ENCODE measurements at places on chromosomes 4 and X.

- DNase-seq: no peak
These were observed 264.8 kb upstream of the IGFBP7 start for GRCh38 chr4:57374866-57375595.

DNA sequence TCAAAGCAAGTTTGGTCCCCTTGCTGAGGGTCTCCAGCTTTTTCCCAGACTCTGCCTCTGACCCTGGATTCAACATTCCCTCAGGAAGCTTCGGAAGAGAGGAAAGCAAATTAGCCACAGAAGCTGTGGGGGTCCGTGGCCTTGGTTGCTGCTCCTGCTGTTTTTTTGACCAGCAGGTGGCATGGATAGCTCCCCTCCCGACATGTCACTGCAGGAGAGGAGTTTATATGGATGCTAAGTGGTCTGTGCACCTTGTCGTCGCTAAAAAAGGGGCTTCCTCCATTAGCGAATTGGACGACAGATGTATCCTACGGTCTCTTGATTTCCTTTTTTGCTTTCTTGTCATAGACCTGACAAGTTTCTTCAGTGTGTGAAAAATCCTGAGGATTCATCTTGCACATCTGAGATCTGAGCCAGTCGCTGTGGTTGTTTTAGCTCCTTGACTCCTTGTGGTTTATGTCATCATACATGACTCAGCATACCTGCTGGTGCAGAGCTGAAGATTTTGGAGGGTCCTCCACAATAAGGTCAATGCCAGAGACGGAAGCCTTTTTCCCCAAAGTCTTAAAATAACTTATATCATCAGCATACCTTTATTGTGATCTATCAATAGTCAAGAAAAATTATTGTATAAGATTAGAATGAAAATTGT, 70.2 kb downstream of the CD38 start:
- no peak for DNase-seq

GRCh38 chr4:142354794-142355420, 491.2 kb downstream of the INPP4B start:
- no peak for DNase-seq

DNA sequence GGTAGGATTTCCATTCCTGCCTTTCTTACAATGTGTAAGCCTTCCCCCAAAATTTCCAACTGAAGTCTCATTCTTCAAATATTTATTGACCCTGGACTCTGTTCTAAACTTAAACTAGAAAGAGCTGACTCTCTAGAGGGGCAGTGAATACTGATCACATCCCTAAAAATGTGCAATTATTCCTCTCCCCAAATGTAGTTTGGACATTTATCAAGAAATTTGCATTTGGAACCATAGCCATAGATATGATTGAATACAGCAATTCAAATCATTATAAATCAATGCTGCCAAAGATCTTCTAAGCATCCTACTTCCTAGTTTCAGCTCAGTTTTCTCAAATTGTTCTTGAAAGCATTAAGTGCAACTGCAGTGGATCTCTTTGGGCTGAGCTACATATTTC, 525.7 kb downstream of the RAB28 start:
- DNase-seq: no peak

- DNase-seq: no peak
These were observed 81.5 kb upstream of the BCOR start for GRCh38 chrX:40179283-40179682.

- DNase-seq: no peak
These were observed 38.2 kb upstream of the UXT start for GRCh38 chrX:47697181-47697580.

GRCh38 chr4:125433453-125433852, 118.7 kb downstream of the FAT4 start:
- no peak for DNase-seq

- DNase-seq: no peak
These were observed 4.0 kb upstream of the ITM2A start for GRCh38 chrX:79371101-79371500.

GRCh38 chrX:68113837-68114572, 319.3 kb downstream of the OPHN1 start:
- no peak for DNase-seq

GRCh38 chrX:147803948-147804347, 107.8 kb upstream of the FMR1 start:
- DNase-seq: no peak

DNA sequence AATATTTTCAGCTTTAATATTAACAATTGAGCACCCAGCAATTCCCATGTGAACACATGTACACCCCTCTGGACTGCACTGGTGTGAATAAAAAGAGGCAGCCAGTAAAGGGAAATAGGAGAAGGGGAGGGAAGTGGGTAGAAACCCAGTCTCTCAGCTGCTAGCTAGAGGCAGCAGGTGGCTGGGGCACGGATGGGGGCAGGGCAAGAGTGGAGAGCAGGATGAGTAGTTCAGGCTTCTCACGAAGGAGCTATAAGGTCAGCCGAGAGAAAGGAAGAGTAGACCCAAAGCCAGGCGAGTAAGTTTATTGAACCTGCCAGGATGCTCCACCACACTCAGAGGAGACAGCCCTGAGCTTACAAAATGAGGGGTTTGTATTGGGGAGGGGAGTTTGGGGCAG, 184.8 kb upstream of the MTMR8 start:
- DNase-seq: no peak

GRCh38 chr4:108637856-108638255, 12.5 kb upstream of the OSTC start:
- no peak for DNase-seq

GRCh38 chrX:46713672-46714490, 45.0 kb downstream of the SLC9A7 start:
- DNase-seq: no peak

DNA sequence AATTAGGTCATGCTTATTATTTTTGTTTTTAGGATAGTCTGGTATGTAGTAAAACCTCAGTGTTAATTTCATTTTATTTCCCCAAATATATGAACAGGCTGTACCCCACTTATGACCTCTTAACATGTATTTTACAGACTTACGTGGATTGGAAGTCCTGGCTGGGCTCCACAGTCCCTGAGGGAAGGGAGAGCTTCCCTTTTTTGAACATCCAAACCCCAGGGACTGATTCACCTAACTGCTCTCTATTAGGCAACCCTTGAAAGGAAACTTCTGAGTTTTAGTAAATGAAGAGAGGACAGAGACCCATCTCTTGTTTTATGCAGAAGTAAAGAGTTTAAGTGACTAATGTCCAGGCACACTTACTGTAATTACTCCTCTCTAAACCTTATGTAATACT, 233.1 kb upstream of the SPRY1 start:
- no peak for DNase-seq

GRCh38 chr4:171676555-171677215, 136.5 kb upstream of the GALNTL6 start:
- no peak for DNase-seq

DNA sequence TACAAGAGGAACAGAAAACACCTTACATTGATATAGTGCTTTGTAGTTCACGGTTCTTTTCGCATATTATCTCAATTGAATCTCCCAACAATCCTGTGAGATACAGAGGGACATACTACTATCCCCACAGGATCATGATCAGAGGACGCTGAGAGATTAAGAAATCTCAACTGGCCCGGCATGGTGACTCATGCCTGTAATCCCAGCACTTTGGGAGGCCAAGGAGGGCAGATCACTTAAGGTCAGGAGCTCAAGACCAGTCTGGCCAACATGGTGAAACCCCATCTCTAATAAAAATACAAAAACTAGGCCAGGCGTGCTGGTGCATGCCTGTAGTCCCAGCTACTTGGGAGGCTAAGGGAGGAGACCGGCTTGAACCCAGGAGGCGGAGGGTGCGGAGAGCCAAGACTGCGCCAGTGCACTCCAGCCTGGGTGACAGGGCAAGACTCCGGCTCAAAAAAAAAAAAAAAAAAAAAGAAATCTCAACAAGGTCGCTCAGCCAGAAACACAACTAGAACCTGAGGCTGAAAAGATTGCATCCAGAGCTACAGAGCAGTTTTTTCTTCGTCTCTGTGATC, 7.4 kb downstream of the APOO start:
- DNase-seq: no peak

- DNase-seq: no peak
These were observed 355.9 kb upstream of the PITX2 start for GRCh38 chr4:110978761-110979160.

GRCh38 chr4:20723019-20723418, 22.8 kb downstream of the PACRGL start:
- no peak for DNase-seq

- DNase-seq: no peak
These were observed 95.7 kb downstream of the CPZ start for GRCh38 chr4:8688041-8688907.

DNA sequence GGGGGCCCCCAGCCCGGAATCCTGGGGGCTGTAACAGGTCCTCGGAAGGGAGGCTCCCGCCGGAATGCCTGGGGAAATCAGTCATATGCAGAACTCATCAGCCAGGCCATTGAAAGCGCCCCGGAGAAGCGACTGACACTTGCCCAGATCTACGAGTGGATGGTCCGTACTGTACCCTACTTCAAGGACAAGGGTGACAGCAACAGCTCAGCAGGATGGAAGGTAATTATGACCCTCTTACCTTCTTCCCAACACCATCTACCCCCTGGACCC, 1.0 kb downstream of the FOXO4 start:
- no peak for DNase-seq

- DNase-seq: no peak
These were observed 39.3 kb upstream of the LPAR4 start for GRCh38 chrX:78708262-78708661.

DNA sequence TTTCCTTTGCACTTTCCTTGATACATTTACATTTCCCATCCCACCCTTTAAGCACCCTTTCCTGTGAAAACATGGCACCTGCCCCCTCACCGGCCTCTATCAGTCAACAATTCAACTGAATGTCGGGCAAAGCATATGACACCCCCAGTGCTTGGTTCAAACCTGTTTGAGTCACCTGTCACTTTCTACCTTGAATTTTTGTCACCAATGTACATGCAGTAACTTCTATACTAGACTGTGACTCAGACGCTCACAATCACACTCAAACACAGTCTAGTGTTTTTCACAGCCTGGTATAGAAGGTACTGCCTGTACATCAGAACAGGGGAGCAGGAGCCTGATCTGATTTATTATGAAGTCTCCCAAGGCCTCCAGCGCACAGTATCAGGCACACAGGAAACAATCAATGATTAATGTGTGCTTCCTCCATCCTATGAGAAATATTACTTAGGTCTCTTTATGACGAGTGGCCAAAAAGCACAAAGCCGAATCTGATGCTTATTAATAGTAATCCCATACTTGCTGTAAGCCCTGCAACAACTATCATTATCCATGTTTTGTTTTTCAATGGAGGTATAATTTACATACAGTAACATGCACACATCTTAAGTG, 49.2 kb upstream of the FAM9C start:
- DNase-seq: no peak

DNA sequence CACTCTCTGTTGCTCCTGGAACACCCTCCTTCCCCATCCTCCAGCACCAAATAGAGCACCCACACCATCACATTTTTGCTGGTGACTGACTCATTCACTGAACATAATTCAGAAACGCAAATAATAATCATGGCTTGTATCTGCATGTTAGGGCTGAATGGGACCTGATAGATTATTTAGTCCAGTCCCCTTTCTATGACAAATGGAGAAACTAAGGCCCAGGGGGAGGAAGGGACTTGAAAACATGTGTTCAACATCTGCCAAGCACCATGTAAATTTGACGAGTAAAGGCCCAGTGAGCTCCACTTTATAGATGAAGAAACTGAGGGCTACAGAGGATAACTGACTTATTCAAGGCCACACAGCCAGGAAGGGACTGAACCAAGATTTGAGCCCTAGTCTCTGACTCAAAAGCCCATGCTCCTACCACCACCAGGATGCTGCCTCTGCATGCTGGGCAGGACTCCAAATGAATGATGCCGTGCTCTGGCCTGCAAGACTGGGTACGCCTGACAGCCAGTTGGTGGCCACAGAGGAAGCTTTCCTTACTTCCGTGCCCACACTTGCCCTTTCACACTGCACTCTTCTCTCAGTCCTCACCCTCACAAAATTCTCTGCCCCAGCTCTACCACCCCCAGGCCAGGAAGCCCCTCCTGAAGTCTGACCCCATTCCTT, 133.3 kb upstream of the PJA1 start:
- DNase-seq: no peak

- DNase-seq: no peak
These were observed 961 bp upstream of the NOCT start for GRCh38 chr4:139014371-139015268.

DNA sequence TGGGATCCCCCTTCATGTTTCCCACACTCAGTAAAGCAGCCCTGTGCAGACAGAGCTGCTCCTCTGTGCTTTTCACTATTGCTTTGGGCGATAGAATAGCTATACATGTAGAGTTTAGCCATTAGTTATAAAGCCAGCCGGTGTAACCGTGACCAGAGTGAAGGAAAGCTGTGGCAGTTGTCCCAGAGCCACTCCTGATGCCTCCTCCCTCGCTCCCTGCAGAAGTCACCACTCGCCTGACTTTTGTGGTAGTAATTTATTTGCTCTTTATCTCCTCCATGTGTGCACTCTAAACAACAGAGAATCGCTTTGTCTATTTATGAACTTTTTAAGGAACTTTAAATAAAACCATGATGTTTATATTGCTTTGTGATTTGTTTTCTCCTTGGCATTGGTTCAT, 41.8 kb upstream of the WWC2 start:
- DNase-seq: no peak

DNA sequence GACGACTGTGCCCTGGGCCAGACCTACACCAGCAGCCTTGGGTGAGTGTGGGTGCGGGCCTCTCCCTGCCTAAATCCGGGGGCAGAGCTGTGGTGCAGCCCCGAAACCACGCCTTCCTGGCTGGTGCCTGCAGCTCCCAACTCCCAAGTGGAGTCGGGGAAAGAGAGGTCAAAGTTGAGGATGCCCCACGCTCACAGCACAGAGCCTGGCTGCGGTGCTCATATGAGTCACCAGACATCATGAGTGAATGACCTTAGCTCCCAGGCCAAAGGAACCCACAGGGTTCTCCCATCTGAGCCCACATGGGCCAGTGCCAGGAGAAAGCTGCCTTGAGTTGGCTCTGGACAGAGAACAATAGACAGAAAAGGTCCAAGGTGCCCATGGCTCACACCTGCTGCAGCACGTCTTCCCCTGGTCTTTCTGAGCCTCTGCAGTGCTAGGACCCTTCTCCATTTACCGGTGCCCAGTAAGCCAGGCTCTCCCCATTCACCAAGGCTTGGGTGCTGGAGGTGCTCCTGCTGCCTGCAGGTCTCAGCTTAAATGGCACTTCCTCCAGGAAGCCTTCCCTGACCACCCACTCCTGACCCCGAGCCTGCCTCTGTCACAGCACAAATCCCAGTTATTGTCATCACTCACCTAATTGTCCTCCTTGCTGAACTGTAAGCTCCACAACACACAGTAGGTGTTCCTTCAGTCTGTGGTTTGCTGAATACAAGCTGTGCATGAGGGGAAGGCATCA, 224.2 kb downstream of the AFAP1 start:
- no peak for DNase-seq

DNA sequence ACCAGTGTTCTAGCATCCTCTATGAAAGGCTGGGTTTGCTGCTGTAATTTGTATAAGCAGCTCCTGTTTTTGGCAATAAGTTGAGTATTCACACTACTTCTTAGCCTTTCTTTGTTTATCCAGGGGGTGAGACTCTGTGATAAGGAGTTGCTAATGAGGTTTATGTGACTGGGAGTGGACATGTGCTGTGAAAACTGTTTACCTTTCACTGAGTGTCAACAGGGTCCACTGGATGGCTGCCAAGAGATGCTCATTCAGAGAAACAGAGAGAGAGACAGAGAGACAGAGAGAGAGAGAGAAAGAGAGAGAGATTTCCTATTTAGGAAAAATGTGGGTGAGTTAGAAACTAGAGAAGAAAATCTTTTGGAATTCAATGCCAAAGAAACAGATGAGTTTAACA, 233.9 kb downstream of the CHIC2 start:
- DNase-seq: no peak

- DNase-seq: no peak
These were observed 176.2 kb downstream of the FSTL5 start for GRCh38 chr4:161987611-161988010.

All from stimulated activated CD4-positive, alpha-beta T cell treated with anti-CD3 and anti-CD28 coated beads, TNF-alpha, amount 100 ng/mL, for 1 hour (primary cell).